Stimulated activated CD8-positive, alpha-beta memory T cell treated with anti-CD3 and anti-CD28 coated beads, Interleukin-2, amount 100 ng/mL, for 1 hour (primary cell): ENCODE measurements at places on chromosomes 12 and 14.

DNA sequence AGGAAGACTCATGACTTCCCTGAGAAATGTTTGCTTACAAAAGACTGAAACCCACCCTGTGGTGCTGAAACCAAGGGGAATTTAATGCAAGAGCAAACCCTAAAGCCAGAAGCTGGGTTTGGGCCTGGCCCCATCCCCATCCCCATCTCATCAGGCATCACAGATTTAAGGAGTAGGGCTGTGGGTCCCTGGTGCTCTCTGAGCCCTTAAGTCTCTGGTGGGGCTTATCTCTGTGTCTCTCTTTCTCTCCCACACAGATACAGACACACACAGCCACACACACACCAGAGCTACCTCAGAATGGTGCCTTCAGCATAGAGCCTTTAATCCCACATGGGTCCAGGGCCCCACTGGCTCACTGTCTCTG, 237.1 kb downstream of the SLC41A2 start:
- DNase-seq, result no peak

GRCh38 chr12:105409801-105410471, 79.4 kb downstream of the C12orf75 start:
- DNase-seq, result no peak

GRCh38 chr12:25755971-25756260, 202.6 kb upstream of the RASSF8 start:
- DNase-seq, result no peak

DNA sequence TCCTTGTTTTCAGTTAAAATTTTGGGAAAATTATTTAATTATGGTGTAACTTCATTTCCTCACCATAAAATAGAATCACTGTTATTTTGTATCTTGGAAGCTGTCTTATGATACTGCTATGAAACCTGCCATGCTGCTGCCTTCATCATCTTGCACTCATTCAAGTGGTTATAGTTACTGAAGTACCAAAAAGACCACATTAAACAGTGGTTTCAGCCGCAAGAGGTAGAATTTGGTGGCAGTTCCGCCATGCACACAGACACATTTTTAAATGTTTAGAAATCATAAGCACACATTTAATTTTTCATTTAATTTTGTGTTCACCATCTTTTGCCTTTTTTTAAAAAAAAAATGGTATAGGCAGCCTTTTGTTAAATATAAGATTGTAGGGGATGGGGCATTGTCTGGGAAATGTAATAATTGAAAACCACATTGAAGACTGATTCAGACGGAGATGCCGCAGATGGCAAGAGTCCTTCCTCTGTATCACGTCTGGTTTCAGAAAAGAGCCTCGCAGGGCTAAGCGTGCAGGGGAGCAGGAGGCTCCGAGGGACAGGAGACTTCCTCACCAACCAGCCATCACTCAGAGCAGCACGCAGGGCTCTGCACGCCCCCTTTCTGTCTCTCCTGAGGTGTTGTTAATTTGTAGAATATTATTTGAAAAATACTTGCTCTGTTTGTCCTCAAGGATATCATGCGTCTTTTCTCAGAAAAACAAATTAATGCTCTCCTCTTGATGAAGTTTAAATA, 115.2 kb upstream of the PELI2 start:
- no peak for DNase-seq

DNA sequence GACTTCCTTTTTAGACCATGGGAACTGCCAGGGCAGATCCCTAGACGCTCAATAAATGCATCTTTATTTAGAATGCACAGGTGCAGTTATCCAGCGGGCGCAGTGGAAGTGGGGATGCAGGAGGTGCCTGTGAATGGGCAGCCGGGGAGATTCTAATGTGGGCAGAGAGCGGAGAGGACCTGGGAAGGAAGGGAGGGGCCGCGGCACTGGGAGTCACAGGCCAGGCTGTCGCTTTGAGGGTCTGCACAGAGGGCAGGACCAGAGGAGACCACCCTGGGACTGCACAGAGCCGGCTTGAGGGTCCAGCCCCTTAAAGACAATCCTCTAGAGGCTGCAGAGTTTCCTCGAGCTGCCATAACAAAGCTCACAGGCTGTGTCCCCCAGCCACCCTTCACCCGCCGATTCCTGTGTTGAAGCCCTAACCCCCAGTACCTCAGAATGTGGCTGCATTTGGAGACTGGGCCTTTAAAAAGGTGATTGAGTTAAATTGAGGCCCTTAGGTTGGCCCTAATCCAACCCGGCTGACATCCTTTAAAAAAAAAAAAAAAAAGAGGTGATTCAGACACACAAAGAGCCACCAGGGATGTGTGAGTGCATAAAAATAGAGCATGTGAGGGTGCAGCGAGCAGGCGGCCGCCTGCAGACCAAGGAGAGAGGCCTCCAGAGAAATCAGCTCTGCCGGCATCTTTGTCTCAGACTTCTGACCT, 44.4 kb upstream of the PPP2R5C start:
- DNase-seq, result no peak

GRCh38 chr14:103243764-103244737, 90.0 kb upstream of the EIF5 start:
- DNase-seq, result no peak

- DNase-seq, result no peak
These were observed 25.5 kb downstream of the CLECL1 start for GRCh38 chr12:9707356-9707755.

- no peak for DNase-seq
These were observed 217.4 kb downstream of the SLC41A2 start for GRCh38 chr12:104740668-104741067.

DNA sequence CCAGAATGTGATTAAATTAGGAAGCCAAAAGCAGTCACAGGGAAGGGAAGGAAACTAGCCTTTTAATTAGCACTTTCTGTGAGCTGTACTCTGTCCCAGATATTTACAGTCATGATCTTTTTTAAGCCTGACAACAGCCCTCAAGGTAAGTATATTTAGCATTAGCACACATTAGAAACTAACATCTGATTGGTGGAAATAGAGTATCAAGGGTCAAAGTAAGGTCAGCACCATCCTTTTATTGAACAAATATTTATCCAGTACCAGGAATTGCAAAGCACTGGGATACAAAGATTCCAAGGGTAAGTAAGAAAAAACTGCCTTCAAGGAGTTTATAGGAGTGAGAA, 28.2 kb downstream of the RPGRIP1 start:
- no peak for DNase-seq

GRCh38 chr14:104016873-104017650, 68.4 kb upstream of the ASPG start:
- no peak for DNase-seq

GRCh38 chr14:77301103-77301502, 19.6 kb downstream of the POMT2 start:
- DNase-seq, result no peak

DNA sequence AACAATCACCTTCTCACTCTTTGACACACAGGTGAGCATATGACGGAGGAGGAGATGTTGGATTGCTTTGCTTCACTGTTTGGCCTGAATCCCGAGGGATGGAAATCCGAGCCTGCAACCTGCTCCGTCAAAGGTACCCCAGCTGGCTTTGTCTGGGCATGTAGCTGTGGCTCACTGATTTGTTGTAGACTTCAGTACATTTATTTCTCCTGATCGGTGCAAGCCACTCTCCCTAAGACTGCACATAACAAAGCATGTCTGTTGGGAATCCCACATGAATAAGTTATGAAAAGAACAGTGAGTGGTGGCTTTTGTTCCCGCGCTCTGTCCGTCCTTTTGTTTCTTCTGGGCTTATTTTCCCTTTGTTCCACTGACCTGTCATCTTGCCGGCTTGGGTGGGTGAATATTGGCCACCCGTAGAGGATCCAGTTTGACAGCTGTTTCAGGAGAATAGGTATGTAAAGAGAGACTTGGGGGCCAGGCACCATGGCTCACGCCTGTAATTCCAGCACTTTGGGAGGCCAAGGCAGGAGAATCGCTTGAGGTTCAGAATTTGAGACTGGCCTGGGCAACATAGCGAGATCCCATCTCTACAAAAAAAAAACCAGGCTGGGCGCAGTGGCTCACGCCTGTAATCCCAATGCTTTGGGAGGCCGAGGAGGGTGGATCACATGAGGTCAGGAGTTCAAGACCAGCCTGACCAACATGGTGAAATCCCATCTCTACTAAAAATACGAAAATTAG, 20.0 kb upstream of the BCL7A start:
- no peak for DNase-seq

DNA sequence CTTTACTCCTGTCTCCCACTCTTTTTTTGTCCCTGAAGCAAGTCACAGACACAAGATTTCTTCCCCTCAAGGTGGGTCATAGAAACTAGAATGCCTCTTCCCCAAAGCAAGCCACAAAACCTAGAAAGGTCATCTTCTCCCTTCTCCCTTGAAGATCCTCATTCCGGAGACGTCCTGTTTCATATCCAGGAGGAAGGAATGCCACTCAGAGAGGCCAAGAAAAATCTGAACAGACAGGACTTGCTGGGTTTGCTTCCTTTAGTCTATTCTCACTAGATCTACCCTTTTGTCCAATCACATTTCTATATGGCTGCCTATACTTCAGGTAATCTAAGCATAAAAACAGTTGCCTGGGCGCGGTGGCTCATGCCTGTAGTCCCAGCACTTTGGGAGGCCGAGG, 23.7 kb downstream of the SLC6A15 start:
- DNase-seq, result no peak

- DNase-seq, result no peak
These were observed 3.3 kb downstream of the COL2A1 start for GRCh38 chr12:48000878-48001504.

- DNase-seq, result no peak
These were observed 86.5 kb downstream of the CRACR2A start for GRCh38 chr12:3666441-3666840.

- DNase-seq, result no peak
These were observed 7.8 kb downstream of the LIMA1 start for GRCh38 chr12:50275556-50275955.

DNA sequence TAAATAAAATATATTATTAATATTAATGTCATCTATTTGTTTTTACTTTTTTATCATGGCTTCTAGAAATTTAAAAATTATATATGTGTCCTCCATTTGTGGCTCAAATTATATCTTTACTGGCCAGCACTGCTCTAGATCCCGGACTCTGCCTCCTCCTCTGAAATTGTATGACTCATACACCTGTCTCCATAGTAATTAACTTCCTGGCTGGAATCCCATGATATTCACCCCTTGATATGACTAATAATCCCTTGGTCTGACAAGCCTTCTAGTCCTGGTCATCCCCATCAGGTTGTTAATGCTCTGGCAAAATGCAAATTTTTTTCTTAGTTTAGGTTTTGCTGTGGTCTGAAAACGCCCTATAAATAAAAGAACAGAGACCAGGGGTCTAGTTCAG, 116.2 kb downstream of the BMP4 start:
- no peak for DNase-seq

GRCh38 chr12:128976120-128976738, 123.0 kb downstream of the GLT1D1 start:
- no peak for DNase-seq

GRCh38 chr12:574475-575128, 88.6 kb downstream of the NINJ2 start:
- no peak for DNase-seq

- DNase-seq, result no peak
These were observed 236.1 kb downstream of the CEP128 start for GRCh38 chr14:80705241-80705980.

- DNase-seq, result no peak
These were observed 68.8 kb downstream of the CLMN start for GRCh38 chr14:95250936-95251335.

- no peak for DNase-seq
These were observed 353.6 kb downstream of the TMEM121 start for GRCh38 chr14:105879867-105880561.

- no peak for DNase-seq
These were observed 4.3 kb downstream of the P2RX4 start for GRCh38 chr12:121214166-121214777.

GRCh38 chr12:34292736-34293625, 270.7 kb downstream of the ALG10 start:
- DNase-seq, result no peak

DNA sequence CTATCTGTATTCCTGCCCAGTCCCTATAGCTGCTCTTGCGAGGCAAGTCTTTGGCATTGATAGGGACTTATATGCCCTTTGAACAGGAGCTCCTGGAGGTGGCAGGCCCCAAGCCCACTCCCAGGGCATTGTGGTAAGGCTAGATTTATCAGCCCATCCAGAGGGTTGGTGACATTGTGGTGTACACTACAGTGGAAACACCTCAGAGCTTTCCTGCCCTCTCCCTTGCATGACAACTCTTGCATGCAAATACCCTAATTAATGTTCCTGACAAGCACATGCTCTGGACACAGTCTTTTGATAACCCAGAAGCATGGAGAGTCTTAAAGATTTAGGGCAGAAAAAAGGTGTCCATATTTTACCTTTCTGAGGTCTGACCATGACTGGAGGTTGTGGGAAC, 815 bp upstream of the RIPK3 start:
- no peak for DNase-seq

DNA sequence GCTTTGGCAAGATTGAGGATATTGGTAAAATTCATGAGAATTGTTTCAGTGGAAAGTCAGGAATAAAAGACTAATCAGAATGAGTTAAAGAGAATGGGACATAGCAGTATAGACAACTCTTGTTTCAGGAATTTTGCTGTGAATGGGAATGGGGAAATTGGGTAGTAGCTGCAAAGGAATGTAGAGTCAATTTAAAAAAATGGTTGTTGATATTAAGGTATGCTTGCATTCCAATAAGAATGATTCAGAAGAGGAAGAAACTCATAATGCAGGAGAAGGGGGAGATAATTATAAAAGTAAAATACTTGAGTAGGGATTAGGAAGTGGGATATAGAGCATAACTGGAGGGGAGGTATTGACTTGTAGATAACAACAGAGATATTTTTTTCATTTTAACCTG, 40.7 kb downstream of the MNAT1 start:
- DNase-seq, result no peak

DNA sequence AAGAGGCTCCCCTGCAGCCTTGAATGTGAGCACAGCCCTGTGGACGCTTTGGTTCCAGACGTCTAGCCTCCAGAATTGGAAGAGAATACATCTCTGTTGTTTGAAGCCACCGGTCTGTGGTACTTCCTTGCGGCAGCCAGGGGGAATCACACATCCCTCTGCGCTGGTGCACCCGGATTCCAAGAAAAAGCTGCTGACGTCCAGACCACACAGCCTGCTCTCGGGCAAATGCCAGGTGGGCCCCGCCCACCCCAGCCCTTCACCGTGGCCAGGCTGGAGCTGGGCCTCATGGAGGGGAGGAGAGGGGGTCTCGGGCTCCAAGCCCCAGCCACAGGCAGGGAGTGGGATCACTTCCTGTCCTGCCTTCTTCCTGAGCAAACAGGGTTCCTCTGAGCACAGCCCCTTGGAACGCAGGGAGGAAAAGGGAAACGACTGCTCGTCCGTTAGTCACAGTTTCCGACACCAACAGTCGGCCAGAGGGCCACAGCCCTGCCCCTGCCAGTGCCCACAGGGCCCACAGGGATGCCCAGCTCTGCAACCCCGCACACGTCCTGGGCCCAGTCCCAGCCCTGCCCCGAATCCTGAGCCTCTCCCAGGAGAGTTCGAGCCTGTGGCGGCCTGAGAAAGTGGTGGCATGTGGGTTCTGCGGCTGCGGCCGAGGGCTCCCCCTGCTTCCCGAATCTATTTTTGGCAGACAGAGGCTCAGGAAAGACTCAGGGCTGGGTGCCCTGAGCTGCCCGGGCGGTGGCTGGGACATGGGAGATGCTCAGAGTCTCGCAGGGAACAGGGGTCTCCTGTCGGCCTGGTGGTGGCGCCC, 85.3 kb downstream of the RFLNA start:
- DNase-seq, result no peak

- no peak for DNase-seq
These were observed 33.7 kb upstream of the PAX9 start for GRCh38 chr14:36627981-36628380.
